RWPE1 (cell line): ENCODE measurements at places on chromosomes 16 and 17.

DNA sequence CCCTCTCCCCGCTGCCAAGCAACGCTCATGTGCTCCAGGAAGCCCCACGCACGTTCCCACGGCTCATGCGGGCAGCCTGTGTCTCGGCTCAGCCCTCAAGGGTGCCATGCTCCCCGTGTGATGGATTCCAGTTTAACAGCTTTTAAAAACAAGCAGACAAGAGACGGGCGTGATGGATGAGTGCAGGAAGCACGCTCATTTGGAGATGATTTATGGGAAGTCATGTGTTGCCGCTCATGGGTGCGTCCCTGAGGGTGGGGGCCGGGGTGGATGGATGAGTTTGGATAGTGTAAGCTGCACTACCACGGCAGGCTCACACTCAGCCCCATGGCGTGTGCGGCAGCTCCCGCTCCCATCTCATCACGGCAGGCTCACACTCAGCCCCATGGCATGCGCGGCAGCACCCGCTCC lies 132.8 kb downstream of the RBFOX3 start:
- DNase-seq, result peak; percentile 13

DNA sequence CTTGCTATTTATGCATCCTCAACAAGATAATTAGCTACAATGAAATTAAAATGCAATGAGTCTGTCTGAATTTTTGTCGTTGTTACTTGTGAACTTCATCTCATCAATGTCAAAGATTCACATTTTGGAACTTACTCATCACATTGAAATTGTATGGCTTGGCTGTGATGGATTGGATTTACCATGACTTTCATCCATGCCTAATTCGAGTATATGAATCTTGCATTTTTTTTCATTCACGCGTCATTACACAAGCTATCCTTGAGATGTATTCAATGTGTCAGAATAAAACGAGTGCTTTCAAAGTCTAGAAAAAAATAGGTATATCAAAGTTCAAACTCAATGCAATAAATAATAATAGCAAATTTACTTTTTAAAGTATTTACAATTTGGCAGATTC lies 265.3 kb downstream of the MAP2K6 start:
- DNase-seq, result no peak

DNA sequence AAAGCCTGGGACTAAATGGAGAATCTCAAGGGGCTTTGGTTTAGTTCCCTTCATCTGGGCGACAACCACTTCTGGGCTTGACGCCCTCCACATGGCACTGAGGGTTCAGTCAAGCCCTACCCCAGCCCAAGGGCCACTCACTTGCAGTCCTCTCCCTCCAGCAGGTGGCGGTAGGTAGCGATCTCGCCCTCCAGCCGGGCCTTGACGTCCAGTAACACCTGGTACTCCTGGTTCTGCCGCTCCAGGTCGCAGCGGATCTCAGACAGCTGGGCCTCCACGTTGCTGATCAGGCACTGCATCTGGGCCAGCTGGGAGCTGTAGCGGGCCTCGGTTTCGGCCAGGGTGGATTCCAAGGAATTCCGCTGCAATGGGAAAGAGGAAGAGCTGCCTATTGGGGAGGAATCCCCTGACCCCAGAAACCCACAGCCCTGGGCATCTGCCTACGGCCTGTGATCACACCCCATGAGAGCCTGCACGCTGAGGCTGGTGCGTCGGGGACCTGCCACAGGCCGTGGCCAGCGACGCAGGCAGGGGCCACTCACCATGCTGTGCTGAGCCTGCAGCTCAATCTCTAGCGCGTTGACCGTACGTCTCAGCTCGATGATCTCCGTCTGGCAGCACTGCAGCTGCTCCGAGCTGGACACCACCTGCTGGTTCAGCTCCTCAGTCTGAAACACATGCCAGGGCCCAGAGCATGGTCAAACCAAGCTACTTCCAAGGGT lies 2.7 kb downstream of the KRT36 start:
- no peak for DNase-seq

- no peak for DNase-seq
These were observed 758.4 kb downstream of the CDH8 start for GRCh38 chr16:61277849-61278248.

GRCh38 chr17:80220054-80220735 lies at the start of the genes SGSH and SLC26A11:
Gene SGSH (minus strand): TSS chr17:80220333. CDS start chr17:80220313, 20 bp downstream.
Gene SLC26A11 (plus strand): TSS chr17:80220427. CDS start chr17:80221561, 1,134 bp downstream.
- DNase-seq, result peak; percentile 88

GRCh38 chr16:89581861-89582563 lies 6.5 kb downstream of the CPNE7 start:
- DNase-seq, result no peak

- peak; percentile 63 for DNase-seq
These were observed 1.2 kb downstream of the JPT1 start for GRCh38 chr17:75152922-75153779.

DNA sequence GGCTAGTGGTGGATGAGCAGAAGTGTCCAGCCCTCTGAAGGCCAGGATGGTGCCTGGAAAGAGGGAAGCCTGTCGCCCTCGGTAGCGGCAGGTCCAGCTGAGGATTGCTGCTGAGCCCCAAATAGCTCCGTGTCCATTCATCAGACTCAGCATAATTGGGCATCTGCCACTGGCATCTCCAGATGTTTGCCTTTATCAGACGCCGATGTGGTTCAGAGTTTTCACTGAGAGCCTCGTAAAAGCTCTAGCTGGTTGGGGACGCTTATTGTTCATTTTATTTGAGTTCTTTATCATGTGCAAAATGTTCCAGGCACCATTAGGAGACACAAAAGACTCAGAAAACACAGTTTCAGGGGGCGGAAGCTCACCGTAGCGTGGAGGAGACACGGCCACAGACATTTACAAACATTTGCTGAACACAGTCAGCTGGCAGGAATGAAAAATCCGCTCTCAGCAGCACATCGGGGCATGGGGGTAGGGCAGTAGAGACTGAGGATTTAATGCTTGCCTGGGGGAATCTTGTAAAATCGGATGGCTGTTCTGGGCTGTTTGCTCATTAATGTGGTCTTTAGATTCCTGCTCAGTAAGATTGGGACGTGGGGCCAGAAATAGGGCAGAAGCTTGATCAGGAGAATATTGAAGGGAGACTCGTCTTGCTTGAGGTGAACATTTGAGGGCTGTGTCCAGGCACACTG lies 41.7 kb downstream of the SMPD3 start:
- DNase-seq, result no peak

GRCh38 chr16:86892509-86892908 lies 314.2 kb downstream of the FOXL1 start:
- DNase-seq, result no peak

DNA sequence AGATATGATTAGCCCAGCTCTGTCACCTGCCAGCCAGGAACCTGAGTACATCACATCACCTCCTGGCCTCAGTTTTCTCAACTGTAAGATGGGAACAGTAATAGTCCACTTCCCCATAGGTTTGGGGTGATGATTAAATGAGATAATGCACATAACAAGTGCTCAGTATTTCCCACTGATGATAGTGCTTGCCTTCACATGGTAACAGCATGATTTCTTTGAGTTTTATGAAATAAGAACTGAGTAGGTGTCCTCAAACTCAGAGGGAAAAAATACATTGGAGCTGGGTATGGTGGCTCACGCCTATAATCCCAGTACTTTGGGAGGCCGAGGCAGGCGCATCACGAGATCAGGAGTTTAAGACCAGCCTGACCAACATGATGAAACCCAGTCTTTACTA lies 30.1 kb upstream of the SNN start:
- DNase-seq, result no peak

- no peak for DNase-seq
These were observed 92.7 kb upstream of the CDH5 start for GRCh38 chr16:66273644-66274334.
